COLO829 (cell line): ENCODE measurements at places on chromosomes 6 and 20.

DNA sequence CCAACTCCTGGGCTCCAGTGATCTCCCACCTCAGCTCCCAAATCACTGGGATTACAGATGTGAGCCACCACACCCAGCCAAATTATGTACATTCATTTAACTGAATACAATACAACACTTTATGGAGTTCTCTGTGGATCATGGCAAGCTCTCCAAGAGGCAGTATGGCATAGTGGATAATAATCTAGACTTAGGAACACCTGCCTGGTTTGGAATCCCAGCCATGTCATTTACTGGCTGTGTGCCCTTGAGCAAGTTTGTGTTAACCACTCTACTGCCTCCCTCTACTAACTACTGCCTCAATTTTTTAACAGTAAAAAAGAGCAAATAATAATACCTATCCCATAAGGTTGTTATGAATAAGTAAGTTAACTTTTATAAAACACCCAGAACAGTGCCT, 1.9 kb upstream of the ETV7 start:
- no peak for DNase-seq

GRCh38 chr20:15091421-15092037, 754.1 kb upstream of the FLRT3 start:
- no peak for DNase-seq

DNA sequence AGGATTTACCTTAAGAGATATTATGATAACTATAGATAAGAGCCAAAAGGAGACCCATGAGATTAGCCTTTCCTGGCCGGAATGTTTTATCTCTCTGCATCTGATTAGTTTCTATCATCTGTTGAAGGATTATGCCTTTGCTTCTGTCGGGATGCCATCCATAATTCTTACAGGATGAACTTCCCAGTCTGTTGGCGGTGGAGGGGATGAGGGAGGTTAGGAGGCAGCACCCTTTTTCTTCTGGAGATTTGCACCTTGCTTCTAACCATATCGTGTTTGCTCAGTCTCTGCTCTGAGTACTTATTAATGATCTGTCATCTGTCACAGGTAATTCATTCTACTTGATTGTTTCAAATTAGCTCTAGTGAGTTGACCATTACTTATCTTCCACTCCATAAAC, 292.1 kb downstream of the KHDC1L start:
- no peak for DNase-seq

DNA sequence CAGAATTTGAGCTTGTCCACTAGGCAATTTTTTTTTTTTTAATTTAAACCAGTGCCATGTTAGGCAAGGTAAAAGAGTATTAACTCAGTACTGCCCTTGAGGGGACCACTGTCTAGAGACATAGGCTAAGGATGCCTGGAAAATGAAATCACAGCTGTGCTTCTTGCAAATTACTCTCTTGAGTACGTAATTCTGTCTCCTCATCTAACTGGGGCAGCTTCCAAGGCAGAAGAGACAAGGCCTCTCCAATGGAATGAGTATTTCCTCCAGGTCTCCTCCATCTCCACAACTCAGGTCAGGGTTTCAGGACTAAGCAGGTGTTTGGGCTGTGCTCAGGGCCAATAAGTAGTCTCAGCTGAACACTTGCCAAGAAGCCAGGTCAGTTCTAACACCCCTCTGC, 33.8 kb upstream of the MRPS10 start:
- no peak for DNase-seq

DNA sequence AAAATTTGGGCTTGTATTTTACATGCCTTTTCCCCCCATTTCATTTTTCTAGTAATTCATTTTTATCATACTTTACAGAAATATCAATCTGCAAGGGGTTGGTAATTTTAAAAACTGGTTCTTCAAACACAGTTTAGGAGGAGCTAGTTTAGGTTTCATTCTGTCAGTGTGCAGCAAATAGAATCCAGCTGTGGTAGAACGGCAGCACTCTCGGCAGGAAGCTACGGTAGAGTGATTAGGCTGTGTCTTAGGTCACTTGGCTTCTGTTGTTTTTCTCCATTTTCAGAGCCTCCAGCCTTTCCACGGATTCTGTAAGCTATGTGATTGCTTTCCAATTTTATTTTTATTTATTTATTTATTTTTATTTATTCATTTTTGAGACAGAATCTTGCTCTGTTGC, 32.7 kb downstream of the TLDC2 start:
- DNase-seq: no peak

DNA sequence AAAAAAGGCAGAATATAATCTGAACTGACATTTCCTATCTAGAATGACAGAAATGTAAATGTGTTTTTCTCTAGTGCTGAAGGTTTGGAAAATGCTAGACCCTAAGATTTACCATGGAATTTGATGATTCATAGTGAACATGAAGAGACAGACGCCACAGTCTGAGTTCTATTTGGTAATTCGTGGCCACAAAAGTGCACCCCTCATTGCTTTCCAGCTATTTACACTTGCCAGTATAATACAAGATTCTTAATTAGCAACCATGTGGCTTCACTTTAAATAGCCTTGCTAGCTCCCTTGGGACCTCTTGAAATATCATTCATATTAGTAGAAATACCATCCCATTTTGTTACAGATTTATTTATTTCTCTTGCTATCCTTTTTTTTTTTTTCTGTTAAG, 636.8 kb downstream of the PRKN start:
- no peak for DNase-seq

- DNase-seq: peak; percentile 10
Measured at GRCh38 chr6:108001696-108002231, 43.8 kb upstream of the SEC63 start.

- DNase-seq: no peak
Measured at GRCh38 chr6:96878143-96878542, 19.5 kb downstream of the NDUFAF4 start.

DNA sequence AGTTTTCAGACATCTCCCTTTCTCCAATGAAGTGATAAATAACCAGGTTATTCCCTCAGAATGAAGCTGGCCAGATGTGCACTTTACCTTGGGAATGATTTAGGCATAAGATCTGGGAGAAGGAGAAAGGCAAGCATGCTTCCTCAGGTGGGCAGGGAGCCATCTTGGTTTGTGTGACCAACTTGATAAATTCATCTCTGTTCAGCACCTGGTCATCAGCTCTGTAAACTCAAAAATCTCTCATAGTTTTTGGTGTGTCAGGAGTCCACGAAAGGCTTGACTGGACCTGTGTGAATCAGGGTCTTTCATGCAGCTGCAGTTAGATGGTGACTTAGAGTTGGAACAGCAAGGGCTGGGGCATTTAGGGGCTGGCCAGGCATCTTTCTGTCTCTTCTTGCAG, 24.5 kb downstream of the ENPP1 start:
- DNase-seq: no peak

GRCh38 chr6:41039060-41039998, at the start of gene UNC5CL:
Gene UNC5CL (minus strand): TSS chr6:41039221. CDS start chr6:41035074, 4,147 bp downstream.
- peak; percentile 67 for DNase-seq

DNA sequence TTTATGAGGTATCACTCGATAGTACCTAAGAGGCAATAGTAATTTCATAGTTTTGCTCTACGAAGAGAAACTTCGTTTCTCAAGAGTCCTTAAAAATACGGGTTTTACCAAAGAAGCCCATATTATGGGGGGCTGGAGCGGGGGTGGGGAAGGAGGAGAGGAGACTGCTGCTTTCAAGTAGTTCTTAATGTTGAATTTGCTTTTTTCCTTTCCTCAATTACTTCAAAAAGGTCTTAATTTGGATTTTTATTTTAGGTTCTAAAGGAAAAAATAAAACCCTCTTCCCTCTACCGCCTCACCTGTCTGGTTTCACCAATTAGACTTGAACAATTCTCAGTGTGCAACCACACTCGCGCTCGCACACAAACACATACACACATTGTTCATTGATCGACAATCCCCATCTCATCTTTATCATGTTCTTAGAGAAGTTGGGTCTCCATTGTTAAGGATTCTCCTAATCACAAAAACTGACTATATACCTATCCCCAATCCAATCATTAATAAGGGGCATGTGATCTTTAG, 97.2 kb downstream of the HFE start:
- no peak for DNase-seq

GRCh38 chr20:23654000-23654399, 16.2 kb upstream of the CST3 start:
- DNase-seq: no peak

- DNase-seq: no peak
Measured at GRCh38 chr6:142740449-142740848, 204.5 kb downstream of the HIVEP2 start.

GRCh38 chr20:46215913-46216707, 92.2 kb downstream of the CDH22 start:
- peak; percentile 62 for DNase-seq

- DNase-seq: no peak
Measured at GRCh38 chr6:34159844-34160243, 14.0 kb upstream of the GRM4 start.

DNA sequence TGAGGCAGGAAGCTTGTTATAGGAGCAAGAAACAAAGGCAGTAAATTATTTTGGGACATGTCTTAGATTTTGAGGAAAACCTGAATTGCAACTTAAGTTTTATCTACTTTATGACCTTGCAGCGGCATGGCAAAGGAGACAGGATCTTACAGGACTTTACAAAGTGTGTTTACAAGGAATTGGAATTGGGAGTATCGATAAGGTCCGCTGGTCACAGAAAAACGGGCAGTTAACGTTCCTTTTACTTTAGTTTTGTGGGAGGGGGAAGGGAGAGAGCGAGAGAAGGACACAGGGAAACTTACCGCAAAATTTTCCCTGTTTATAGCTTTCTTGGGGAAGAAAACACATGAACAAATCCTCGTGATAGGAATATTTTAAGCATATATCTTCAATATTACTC, 1607.2 kb downstream of the GRIK2 start:
- DNase-seq: no peak

DNA sequence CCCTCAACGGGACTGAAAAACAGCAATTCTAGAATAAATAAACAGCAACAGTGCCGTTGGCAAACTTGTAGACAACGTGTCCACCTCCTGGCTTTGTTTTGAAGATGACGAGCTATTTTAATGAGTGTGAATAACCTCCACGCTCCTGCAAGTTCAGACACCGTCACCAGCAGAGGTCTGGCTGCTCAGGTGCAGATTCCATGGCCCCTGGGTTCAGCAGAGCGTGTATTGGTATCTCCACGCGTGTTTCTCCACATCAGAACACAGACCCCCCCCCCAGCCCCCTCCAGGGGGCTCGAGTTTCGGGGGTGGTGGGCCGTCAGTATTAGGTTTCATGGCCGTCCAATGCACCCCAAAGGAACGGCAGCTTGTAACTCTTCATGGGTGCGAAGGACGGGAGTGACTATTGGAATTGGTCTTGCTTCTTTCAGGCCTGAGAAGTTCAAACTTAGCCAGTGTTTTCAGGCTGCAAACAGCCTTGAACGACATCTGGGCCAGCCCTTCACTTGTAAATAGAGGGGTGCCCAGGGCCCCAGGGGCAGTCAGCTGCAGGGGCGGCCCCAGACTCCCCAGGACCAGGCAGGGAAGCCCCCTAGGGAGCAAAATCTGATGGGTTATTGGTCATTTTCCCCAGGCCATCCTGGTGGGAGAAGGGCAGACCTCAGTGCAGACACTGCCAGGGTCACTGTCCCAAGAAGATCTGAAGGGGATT, 308.6 kb downstream of the TAF4 start:
- DNase-seq: no peak

GRCh38 chr6:146891615-146892265, 293.0 kb downstream of the ADGB start:
- no peak for DNase-seq

GRCh38 chr20:420166-420620, 12.1 kb downstream of the RBCK1 start:
- DNase-seq: no peak

GRCh38 chr20:49344975-49345374, 67.1 kb upstream of the ZNFX1 start:
- DNase-seq: peak; percentile 60

DNA sequence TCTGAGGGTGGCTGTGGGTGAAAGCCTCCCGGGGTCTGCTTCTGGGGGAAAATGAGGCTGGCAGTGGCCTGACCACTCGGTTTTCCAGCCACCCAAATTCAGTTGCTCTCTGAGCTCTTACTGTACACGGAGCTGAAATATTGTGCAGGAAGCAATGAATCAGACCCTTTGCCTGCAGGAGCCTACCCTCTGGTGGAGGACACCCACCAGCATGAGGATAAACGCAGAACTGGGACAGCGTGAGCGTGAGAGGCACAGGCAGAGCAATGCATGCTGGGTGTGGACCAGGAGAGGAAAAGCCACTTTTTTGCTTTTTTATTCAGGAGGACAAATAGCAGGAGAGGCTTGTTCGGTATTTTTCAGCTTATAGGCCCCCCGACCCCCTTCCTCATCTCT, 298.0 kb downstream of the QKI start:
- DNase-seq: no peak

GRCh38 chr6:108738684-108739416, 109.4 kb upstream of the ARMC2 start:
- no peak for DNase-seq

DNA sequence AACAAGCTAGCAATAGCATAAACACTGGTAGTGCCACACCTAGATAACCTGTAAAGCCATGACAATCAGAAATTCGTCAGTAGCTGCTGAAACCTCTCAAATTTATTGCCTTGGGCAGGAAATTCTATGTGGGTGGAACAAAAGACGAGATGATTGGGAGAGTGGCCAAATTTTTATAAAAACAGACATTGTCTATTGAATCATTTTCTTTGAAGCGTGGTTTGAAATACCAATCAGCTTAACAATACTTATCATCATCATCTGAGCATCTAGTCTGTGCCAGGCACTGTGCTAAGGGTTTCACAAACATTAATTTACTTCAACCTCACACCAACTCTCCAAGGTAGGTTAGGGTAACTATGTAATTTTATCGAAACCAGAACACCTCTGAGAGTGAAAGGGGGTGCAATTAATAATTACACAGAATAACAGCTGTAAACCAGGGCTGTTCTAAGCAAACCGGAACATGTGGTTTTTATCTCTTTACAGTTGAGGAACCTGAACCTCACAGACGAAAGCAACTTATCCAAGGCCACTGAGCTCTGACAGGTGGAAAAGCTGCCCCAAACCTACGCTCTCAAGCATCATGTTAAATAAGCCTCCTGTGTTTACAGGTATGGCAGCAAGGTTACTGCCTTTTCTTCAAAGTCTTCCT, 43.4 kb downstream of the NHSL1 start:
- peak; percentile 14 for DNase-seq

DNA sequence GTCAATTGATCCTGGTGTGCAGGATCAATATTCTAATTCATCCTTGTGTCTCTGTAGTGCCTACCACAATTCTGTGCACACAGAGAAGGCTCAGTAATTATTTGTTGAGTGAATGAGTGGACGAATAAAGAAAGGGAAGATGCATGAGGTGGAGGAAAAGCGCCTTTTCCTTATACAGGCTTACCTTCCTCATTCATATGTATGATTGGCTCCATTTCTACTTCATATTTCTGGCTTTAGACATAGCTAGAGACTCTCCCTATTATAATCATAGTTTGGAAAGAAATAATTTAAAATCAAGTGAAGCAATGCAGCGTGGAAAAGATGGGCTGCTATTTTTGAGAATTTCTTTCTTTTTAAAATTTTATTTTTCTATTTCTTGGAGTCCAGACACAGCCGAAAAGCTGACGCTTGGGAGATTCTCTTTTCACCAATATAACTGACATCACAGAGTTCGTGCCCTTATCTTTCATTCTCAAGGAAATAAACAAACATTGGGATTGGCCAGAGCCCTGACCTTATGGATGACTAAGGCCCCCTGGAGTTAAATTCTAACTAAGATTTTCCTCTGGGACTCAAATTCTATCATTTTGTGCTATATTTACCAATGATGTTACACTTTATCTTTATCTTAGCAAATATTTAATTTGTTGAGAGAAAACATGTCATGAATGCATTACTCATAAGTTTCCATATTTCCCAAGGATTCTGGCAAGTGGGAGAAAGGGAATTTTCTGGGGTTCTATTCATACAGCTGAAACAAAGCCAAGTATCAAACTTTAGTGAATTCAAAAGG, 48.1 kb downstream of the PRL start:
- no peak for DNase-seq

GRCh38 chr6:138005846-138006245, 101.4 kb downstream of the PERP start:
- DNase-seq: no peak
